M059J (cell line): ENCODE measurements at places on chromosomes 1 and 21.

DNA sequence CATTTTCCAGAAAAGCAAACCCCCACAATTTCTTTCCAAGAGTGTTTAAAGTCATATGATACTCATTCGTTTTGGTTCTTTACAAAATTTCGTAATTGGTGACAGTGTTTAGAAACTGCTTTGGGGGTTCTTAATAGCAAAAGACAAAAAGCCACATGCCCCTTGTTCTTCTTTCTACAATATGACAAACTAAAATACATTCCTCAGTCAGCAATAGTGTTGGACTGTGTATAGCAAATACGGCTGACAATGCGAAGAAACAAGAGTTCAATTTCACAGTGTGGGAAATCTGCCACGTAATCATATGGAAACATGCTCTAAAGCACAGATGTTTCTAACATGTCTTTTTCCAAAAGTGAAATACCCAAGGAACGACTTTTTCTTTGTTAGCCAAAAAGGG is 7.6 kb upstream of the IFNAR1 start:
- no peak for DNase-seq

GRCh38 chr1:207868774-207869721 is 41.9 kb downstream of the CD34 start:
- peak; percentile 73 for DNase-seq

- no peak for DNase-seq
These were observed 4.3 kb upstream of the TEDDM1 start for GRCh38 chr1:182404781-182405180.

GRCh38 chr1:48644190-48644900 is 132.3 kb downstream of the BEND5 start:
- no peak for DNase-seq

GRCh38 chr21:45320261-45321025 is 32.7 kb upstream of the POFUT2 start:
- peak; percentile 89 for DNase-seq

DNA sequence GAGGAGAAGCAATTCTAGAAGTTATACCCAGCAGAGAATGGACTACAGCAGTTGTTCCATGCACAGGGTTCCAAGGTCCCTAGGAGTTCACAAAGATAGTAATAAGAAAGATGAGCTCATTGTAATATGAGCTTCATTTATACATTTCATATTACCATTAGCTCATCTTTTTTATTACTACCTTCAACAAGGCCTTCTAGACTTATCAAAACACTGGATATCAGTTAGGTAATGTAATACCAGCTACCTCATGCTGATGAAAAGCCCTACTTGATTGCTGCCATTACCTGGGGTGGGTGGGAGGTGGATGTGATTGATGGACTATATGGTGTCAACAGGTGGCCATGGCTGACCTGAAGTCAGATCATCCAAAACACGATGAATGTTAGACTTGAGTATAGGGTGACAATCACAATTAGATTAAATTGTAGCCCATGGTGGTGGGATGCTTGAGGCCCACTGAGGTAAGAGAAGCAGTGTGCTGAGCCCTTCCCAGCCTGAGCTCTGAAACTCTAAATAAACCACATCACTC is 34.1 kb downstream of the SPATA46 start:
- DNase-seq = no peak

GRCh38 chr1:244286341-244286740 is 165.4 kb downstream of the ADSS2 start:
- no peak for DNase-seq

DNA sequence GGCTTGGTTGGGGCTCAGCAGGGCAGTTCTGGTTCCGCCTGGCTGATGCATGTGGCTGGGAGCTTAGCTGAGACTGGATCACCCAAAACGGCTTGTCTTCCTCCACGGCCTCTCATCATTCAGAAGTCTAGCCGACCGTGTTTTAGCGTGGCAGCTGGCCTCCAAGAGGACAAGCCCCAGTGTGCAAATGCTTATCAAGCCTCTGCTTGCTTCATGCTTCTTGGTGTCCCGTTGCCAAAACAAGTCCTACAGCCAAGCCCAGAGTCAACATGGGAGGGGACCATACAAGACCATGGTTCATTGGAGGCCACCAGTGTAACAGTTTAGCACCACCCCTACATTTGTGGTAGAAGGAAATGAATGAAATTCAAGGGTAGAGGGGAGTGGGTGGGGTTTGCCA is 10.5 kb upstream of the KDF1 start:
- DNase-seq = no peak

DNA sequence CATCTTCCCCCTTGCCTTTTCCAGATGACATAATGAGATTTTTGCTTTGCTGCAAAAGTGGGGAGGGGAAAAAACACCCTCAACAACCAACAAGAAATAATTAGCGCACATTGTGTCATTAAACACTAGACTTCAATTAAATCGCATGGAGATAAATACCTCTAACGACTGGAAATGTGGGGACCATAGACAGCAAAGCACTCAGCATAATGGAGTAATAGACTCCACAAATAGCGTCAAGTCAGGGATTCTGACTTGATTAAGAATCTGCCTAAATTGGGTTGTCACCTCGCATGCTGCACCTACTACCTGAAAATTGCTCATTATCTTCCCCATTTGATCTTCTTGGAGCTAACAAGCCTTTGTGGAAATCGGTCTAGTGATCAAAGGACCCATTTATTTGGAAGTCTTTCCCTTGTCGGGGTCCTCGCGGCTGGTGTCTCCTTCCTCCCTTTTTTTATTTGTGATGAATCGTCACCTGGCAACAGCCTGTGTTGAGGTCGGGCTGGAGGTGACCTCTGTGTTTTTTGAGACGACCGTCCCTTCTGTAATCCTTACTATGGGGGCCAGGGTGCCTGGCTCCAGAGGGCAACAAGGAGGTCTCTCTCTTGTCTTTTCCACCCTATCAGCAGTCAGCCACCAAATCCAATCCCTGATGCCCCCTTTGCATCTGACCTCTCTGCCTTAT is 75.3 kb upstream of the IGSF21 start:
- DNase-seq = no peak

DNA sequence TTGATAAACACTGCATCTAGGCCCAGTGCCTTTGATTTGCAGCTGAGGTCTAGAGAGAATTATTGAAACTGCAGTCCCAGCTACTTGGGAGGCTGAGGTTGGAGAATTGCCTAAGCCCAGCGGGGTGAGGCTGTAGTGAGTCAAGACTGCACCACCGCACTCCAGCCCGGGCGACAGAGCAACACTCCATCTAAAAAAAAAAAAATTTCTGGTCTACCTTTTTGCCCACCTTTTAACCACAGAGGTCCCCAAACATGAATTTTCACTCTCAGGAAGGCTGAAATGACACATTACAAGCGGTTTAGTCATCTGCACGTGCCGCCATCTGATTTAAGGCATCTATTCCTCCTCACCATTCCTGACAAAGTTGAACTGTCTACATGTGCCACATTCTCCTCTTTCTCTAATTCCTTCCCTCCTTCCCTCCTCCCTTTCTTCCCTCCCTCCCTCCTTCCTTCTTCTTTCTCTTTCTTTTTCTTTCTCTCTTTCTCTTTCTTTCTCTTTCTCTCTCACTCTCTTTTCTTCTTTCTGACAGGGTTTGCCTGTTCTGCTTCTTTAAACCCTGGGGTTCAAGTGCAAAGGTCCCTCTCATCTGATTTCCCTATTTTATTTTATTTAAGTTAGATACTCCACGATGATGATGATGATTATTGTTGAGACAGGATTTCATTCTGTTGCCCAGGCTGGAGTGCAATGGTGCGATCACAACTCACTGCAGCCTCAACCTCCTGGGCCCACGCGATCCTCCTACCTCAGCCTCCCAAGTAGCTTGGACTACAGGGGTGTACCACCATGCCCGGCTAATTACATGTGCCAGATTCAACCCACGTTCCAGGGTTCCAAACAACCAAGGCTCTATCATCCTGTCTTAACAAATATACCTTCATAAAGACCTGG is 3.0 kb upstream of the SOD1 start:
- DNase-seq = peak; percentile 86

DNA sequence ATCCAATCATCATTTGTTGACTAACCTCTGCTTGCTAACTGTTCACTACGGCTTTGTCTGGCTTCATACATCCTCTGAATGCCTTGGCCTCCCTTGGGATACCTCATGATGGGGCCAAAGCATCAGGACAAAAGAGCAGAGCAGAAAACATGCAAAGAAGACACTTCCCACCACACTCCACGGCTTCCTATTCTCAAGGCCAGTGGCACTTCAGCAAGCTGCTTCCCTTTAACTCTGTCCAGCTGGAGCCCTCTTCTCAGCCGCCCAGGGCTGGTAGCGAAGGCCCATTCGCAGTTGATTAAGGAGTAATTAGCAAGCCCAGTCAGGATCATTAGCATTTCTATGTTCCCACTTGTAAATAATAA is 224.3 kb upstream of the FGGY start:
- DNase-seq = no peak

DNA sequence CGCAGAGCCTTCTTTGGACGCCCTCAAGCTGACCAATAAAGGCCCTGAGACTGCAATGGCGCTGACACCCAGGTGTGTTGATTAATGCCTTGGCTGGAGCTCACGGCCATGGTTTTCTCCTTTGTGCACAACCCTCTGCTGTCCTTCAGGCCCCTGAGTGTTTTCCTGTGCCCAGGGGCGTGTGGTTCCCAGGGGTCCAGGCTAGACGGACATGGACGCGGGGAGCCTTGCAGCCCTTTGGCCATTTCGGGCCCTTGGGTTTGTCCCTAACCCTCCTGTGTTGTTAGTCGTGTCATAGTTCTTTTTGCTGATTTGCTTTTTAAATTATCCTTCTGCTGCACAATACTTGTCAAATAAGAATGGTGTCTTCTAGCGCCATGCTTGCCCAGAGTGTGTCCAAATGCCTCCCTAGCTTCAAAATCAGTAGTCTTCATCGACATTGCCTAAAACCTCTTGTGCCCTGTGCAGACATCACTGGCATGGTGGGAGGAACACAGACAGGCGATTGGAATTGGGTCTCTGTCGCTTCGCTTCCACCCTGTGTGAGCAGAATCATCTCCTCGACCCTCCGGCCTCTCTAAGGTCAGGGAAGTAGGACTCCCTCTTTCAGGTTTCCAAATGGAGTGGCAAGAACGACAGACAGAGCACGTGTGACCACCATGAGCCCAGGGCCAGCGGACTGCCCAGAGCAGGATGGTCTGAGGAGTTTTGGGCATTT is 1.9 kb downstream of the KRTAP10-4 start:
- DNase-seq = no peak
